ENCODE measurements at places on chromosomes 7 and 10. TPM values are rescaled to one million over a fixed set of nuclear protein-coding genes. Genes with fewer than 3 reads are reported as not detected.

DNA sequence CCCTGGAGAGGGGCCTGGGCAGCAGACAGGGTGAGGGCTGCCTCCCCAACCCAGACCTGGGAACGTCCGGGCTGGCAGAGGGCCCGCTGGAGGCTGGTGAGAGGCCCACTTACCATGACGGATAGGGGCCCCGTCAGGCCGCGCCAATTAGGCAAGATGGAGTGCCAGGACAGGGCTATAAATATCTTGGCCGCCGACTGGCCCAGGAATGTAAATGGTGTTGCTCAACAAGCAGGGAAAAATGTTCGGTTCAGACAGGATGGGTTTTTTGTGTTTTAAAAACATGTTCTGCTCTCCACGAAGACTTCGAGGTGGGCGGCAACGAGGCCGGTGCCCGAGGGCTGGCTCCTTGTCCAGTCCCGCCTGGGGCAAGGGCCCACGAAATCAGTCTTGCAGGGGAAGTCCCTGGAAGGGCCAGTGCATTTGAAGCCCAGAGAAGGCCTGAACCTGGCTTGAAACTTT is 35.8 kb upstream of the ELN start:
- H3K4me3 ChIP-seq: no peak overlapping the region
- H3K27me3 ChIP-seq: no peaks in the 10 kb centered on the region
- H3K27ac ChIP-seq: no peak overlapping the region
- no peaks in the 10 kb centered on the region for H3K4me1 ChIP-seq
- H3K36me3 ChIP-seq: no peaks in the 10 kb centered on the region

Gene CALHM3
- 0.17 TPM for total RNA-seq

DNA sequence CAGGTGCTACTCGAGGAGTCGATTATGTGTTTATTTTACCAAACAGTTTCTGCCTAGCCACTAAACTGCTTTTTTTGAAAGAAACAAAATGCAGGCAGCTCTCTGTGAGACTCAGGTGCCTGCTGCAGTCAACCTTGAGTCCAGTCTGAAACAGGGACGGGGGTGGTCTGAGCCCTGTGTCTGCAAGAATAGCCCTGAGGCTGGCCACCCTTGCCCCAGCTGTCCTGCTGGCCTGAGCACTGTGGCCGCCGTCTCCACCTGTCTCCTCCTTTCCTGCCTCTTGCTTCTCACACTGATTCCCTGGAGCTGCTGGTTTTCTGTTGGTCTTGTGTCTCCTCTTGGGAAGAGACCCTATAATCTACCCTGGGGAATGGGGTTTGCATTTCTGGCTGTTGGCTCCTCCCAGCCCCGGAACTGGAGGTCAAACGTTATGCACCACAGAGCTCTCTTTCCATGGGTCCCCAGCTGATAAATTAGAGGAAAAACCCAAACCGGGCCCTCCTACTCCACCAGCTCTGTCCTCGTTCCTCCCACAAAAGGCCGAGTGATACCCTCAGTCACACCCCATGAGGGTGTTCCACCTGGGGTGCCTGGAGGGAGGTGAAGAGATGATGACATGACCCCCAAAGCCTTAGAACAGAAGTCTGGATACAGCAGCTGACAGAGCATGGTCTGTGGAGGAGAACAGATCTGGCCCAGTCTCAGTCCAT is 15.0 kb upstream of the SLC18A3 start:
- no peak overlapping the region for H3K4me3 ChIP-seq
- no peak overlapping the region for H3K27ac ChIP-seq
- H3K36me3 ChIP-seq: no peaks in the 10 kb centered on the region
- peaks cover 7% of the 10 kb centered on the region for H3K27me3 ChIP-seq
- DNase-seq: peak; percentile 45

Gene PCLO
- 3.2 TPM for total RNA-seq

Gene TAS2R5
- 1.5 TPM for total RNA-seq

Gene ITIH5
- 7.6 TPM for total RNA-seq

Data from H1 (cell line).